Inflammatory macrophage (primary cell): ENCODE measurements at places on chromosomes 6 and 20.

GRCh38 chr6:7202950-7203349, 95.2 kb downstream of the RREB1 start:
- DNase-seq = peak; percentile 36

DNA sequence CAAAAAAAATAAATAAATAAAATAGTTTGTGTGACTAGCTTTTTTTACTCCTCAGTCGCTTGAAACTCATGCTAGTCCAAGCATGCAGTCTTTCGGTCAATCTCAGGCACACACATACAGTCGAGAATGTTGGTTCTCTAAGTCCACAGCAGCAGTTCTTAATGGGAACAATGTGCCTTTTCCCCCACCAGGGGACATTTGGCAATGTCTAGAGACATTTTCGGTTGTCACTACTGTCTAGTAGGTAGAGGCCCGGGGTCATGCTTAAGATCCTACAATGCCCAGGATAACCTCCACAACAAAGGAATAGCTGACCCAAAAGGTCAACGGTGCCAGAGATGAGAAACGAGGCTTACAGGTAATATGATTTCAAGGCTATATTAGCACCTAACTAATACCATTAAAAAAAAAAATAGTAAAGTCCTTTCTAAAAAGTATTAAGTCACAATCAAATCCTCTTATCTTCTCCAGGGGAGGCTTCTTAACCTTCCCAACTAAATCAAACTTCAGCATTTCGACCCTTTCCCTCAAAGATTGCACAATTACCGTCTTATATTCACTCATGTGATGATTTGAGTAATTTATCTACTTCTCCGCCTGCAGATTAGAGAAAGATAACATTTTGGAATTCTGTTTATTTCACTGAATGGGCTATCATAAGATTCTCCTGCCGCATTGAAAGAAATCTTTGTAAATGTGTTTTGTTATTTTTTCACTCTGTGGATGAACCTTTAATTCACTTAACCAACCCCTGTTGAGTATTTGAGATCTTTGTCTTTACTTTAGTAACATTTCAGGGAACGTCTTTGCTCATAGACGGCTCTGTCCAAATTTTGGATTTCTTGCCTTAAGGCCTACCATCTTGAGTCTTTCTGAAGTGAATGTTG, 8.1 kb upstream of the SALL4 start:
- DNase-seq = no peak

- no peak for DNase-seq
Measured at GRCh38 chr20:63295846-63296245, 2.9 kb downstream of the COL20A1 start.

- no peak for DNase-seq
Measured at GRCh38 chr6:40717411-40718057, 130.4 kb upstream of the LRFN2 start.

GRCh38 chr6:15255909-15256395, 10.1 kb downstream of the JARID2 start:
- peak; percentile 19 for DNase-seq

DNA sequence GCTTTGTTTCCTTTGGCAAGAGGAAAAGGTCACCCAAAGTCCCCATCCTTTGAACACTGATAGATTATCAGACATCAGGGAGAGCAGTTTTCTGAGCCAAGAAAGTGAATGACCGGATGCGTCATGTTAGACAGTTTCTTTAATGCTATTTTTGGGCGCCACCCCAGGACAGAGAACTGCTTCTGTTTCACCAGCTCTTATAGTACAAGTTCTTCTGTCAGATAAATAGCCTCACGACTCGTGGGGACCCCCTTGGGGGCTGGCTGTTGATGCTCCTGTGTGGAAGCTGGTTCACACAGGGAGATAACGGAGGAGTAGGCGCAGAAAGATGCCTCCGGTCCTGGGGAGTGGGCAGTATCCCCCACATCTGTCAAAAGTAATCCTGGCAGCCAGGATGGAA, 54.6 kb downstream of the NPEPL1 start:
- DNase-seq = no peak

DNA sequence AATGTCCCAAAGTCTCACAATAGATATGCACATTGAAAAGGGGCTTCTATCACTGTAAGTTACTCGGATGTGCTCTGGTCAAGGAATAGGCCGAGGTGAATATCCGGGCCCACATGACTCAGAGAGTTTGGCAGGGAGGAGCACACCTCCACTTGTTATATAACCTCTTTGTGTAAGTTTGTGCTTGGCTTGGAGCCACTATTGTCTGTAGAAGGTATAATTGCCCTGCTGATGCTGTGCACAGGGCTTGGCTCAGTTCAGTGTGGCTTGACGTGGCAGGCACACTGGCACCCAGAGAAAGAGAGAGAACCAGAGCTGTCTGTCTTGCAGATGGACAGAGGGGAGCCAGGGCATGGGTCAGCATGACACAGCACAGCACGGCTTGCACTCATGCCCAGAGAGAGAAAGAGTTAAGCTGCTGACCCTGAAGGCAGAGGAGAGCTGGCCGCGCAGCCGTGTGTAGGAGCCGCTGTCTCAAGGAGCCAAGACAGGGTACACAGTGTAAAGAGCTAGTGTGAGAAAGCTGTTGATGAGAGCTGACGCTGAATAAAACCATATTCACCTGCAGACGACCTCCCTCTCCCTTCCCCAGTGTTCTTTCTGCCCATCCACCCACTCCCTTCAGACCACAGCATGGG, 482.5 kb downstream of the C6orf118 start:
- no peak for DNase-seq

- DNase-seq = no peak
Measured at GRCh38 chr20:6680441-6680840, 87.0 kb upstream of the BMP2 start.

- peak; percentile 44 for DNase-seq
Measured at GRCh38 chr6:16721977-16722376, 39.3 kb downstream of the ATXN1 start.

DNA sequence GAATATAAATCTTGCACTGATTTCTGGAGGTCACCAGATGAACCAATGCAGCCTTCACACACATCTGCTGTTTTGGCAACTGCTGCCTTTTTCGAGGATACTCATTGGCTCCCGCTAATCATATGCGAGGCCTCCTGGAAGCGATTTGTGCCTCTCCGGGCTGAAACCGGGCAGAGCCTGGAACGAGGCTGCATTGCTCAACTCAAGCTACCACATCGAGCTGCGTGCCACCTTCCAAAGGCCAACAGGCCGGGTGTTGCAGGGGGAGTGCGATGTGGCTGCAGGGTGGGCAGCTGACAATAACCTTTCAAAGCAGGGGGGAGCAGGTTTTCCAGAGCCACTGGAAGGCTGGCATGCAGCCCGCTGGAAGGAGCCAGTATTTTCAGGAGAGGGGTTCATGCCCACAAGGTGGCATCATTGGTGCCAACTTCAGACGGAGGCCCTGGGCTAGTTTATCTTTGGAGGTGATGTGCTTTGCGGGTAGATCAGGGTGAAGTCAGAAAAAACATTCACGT, 122.6 kb upstream of the IFNGR1 start:
- DNase-seq = peak; percentile 23

GRCh38 chr20:2794202-2794748, 6.2 kb downstream of the CPXM1 start:
- no peak for DNase-seq

DNA sequence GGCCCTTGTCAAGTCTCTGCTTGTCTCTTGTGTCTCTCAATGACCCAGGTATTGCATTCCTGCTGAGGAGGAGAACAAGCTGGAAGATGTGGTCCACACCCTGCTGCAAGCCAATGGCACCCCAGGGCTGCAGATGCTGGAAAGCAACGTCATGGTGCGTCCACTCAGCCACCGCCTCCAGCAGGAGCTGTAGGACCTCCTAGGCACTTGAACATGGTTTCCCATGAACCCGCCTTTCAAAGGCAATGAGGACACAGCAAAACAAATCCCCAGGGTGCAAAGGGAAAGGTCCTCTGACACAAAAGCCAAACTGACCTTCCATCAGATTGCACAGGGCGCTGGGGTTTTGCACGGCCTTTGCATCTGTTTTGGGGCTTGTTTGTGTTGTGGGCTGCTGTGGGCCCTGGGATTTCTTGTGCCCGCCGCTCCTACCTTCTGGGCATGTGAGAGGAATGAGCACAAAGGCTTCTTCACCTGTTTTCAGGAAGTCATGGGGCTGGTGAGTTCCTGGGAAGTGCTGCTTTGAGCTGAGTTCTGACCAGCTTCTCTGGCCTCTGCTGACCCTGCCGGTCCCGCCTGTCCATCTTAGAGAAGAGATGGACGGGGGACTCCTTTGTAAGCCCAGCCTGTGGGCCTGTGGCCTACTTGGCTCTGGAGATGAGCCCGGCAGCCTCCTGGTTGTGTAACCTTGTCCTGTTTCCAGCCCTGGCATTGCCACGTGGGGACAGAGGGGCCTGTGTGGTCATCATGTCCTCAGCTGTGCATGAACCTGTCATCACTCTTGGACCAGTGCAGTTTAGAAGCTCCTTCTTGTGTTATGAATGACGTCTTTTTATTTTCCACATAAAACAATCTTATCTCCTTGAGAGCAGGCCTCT, 151.3 kb downstream of the DTNBP1 start:
- DNase-seq = no peak

- no peak for DNase-seq
Measured at GRCh38 chr6:113755449-113756289, 101.5 kb upstream of the MARCKS start.

DNA sequence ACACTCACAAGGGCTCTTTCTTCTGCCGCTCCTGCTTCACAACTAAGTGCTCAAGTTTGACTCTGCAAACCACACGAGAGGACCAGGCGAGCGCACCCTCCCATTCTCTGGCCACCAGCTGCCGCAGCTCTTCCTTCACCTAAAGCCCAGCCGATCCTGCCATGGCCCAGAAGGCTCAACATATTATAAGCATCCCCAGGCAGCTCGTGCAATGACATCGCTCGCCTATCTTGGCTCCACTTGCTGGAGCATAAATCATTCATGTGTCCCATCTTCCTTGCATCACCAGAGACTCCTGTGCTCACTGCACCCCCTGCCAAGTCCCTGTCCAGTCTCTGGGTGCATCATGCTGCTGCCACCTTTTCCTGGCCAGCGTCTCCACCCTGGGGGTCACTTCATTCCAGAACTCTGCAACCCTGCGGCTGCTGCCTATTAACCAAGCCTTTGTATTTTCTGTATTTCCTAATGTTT, 59.0 kb downstream of the PSMG4 start:
- no peak for DNase-seq

DNA sequence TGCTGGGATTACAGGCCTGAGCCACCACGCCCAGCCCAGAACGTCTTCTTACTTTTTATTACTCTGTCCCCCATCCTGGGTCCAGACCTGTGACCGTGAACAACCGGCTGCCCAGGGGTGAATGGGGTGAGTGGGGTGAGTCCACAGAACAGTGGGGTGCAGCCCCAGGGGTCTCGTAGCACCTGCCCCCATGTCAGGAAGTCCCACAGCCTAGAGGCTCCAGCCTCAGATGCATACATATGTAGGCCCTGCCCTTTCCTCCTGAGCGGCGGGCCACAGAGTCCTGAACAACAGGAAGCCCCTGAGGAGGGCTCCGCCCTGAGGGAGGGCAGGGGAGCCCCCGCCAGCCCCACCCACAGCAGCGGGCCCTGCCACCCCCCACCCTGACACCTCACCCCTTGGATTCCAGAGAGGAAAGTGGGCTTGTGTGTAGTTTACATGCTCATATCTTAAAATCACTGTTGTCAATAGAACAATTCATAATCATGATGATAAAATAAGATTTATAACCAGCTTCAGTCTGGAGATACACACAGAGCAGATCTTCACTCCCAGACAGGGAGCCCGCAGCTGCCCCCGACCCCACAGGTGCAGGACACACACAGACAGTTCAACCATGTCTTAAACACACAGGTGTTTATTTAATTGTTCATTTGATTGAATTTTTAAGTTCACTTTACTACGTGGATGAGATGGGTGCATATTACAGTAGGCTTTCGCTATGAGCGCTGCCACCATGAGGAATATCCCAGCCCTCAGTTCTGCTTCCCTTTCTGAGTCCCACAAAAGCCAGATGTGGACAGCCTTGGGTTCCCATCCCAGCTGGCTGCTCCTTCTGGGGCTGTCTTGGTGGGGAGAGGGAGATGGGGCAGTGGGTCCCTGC, 12.4 kb upstream of the GMEB2 start:
- peak; percentile 31 for DNase-seq

GRCh38 chr6:113744861-113745260, 112.3 kb upstream of the MARCKS start:
- no peak for DNase-seq

DNA sequence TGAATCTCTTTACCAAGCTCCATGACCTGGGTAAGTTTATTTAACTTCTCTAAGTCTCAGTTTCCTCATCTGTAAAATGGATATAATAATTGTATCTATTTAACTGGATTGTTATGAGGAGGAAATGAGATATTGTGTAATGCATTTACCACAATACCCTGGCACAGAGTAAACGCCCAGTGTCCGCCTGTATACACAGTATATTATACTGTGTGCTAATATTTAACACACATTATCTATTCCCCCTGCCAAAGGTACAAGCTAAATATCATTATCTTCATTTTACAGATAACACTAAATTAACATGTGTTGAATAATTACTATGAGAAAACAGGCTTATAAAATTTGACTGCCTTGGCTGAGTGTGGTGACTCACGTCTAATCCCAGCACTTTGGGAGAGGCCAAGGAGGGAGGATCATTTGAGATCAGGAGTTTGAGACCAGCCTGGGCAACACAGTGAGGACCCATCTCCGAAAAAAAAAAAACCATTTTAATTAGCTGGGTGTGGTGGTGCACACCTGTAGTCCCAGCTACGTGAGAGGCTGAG, 38.7 kb upstream of the TNFRSF21 start:
- peak; percentile 48 for DNase-seq

DNA sequence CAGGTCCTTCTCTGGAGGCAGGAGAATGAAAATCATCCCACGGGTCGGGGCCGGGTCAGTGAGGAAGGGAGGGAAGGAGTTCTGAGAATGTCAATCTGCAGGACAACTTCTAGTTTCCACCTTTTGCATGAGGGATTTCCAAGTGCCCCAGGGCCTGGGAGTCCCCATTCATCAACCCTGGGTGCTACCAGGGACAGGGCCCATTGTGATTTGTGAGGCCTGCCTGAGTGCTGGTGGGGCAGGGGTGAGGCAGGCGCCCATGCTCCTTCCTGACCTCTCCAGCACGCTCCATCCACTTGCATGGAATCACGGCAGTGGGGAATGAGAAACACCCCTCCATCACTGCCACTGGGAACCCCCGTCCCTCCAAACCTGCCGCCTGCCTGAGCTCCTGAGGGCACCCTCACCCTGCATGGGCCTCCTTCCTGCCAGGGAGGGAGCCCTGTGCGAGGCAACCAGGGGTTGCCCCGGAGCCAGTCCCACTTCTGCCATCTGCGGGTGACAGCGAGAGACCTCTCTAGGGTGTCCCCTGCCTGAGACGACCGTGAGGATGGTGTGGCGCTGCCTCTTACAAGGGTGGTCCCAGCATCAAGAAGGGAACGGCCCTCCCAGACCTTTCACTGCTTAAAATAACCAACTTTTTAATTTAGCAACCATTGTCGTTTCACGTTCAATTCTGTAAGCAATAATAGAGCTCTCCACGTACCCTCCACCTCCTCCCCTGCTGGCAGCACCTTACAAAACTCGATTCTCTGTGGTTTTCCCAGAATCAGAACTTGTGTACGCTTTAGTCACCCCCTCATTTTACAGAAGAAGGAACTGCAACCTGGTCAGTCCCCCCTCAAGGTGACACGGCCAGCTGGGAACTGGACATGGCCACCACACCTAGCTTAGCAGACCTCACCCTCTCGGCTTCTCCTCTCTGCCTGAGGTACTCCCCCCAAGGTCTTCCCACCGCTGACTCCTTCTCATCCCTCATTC, 28.6 kb downstream of the PMEPA1 start:
- no peak for DNase-seq

- no peak for DNase-seq
Measured at GRCh38 chr20:1632178-1632577, 12.4 kb upstream of the SIRPB1 start.
